ENCODE measurements at places on chromosomes 5 and 9.

GRCh38 chr5:165185716-165186115 is 1680.3 kb downstream of the MAT2B start:
- DNase-seq, result no peak

DNA sequence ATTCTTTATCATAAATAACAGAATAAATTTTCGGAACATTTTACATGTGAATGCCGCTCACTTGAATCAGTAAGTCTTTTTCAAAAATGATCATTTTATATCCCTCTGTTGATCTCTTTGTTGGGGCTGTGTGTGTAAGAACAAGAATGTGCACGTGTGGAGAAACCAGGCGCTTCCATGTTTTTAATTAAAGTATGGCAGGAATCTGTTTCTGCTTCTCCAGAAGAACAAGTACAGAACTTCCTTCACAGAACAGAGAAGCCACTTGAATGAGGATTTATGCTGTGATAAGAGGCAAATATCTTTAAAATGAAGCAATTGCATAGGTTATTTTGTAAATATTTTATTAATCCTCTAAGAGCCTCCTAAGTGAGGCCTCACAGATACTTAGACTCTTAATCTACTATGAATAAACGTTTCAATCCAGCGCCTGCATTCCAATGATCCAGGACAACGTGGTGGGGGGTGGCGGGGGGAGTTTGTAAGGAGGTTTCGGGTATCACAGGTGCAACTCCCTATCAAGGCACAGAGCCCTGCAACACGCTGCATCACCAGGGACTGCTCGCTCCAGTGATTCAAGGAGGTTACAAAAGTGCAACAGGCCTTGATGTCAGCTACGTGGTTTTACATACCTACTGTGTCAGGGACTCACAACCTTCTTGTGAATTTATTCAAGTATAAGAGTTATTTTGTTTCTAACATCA is 409.2 kb downstream of the BNC2 start:
- DNase-seq, result no peak

- no peak for DNase-seq
Observed at GRCh38 chr5:170430256-170430655, 41.1 kb upstream of the KCNMB1 start.

DNA sequence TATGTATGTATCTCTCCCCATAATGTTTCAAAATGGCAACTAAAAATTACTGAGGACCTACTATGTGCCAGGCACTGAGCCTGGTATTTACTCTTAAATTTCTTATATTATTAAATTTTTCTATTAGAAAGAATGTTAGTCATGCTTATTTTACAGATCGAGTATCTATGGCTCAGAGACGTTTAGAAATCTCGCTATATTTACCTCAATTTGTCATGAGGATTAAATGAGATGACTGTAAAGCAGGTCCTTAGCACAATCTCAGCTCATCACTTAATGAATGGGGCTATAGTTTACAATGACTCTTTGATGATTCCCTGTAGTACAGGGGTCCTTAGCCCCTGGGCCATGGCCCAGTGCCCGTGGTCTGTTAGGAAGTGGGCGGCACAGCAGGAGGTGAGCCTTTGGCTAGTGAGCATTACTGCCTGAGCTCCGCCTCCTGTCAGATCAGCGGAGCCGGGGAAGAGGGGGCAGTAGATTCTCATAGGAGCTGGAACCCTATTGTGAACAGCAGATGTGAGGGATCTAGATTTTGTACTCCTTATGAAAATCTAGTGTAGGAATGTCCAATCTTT is 15.5 kb downstream of the ENC1 start:
- no peak for DNase-seq

DNA sequence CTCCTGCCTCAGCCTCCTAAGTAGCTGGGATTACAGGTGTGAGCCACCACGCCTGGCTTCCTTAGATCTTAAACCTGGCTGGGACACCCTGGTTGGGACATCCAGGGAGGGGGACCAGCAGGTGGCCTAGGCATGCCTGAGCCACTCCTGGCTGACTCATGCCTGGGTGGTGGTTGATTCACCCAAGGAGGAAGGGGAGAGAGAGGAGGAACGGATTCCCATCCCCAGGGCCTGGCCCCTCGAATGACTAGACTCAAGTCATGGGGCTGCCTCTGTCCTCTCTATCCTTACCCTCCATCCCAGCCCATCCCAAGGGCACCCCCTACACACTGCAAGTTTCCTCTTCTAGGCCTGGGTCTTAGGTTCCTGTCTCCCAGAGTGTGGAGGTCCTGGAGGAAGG is 12.7 kb downstream of the EEIG1 start:
- no peak for DNase-seq

GRCh38 chr5:127571314-127572131 is 54.1 kb downstream of the PRRC1 start:
- no peak for DNase-seq

DNA sequence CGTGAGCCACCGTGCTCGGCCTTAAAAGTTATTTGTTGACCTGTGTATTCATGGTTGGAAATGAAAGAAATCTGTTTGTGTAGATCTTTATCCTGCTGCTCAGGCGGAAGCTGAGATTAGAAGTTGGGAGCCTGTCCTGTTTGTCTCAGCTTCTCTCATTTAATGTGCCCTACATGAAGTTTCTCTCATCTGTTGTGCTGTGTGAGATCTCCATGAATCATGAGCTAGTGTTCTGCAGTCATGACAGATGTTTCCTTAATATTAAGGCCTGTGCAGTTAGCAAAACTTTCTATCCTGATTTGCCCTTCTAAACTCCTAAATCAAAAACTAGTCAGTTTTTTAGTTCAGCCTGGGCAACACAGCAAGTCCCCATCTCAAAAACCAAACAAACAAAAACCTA is 59.5 kb downstream of the FAM78A start:
- no peak for DNase-seq

DNA sequence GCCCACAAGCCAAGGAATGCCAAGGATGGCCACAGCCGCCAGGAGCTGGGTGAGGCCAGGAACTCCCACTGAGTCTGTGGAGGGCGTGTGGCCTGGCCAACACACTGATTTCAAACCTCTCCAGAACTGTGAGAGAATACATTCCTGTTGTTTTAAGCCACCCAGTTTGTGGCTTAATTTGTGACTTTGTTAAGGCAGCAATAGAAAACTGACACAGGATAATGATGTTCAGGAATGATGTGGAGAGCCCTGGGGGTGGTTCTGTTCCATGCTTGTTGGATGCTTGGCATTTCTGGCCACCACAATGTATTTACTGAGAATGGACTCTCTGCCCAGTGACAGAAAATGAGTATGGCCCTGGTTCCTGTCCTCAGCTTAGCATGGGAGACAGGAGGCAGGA is 82.8 kb downstream of the DAP start:
- DNase-seq, result no peak
